ENCODE measurements at places on chromosomes 2 and 18.

DNA sequence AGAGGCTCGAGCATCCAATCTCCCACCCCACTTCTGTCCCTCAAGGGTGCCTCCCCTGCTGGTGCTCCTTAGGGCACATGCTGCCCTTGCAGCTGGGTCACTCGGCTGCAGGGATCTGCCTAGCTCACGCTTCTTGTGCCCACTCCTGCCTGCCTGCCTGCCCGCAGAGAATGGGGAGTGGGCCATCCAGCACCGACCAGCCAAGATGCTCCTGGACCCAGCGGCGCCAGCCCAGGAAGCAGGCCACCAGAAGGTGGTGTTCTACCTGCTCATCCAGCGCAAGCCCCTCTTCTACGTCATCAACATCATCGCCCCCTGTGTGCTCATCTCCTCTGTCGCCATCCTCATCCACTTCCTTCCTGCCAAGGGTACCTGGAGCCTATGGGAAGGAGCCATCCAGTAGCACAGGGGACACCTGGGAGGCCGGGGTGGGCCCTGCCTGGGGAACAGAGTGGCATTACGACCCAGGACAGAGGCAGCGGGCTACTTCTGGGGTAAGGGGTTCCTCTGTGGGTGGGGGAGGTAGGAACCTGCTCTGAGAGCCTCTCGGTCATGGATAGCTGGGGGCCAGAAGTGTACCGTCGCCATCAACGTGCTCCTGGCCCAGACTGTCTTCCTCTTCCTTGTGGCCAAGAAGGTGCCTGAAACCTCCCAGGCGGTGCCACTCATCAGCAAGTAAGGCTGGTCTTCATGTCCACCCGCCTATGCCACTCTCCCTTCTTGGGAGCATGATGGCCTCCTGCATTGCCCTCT is 3.4 kb downstream of the CHRNG start:
- no peak for DNase-seq

DNA sequence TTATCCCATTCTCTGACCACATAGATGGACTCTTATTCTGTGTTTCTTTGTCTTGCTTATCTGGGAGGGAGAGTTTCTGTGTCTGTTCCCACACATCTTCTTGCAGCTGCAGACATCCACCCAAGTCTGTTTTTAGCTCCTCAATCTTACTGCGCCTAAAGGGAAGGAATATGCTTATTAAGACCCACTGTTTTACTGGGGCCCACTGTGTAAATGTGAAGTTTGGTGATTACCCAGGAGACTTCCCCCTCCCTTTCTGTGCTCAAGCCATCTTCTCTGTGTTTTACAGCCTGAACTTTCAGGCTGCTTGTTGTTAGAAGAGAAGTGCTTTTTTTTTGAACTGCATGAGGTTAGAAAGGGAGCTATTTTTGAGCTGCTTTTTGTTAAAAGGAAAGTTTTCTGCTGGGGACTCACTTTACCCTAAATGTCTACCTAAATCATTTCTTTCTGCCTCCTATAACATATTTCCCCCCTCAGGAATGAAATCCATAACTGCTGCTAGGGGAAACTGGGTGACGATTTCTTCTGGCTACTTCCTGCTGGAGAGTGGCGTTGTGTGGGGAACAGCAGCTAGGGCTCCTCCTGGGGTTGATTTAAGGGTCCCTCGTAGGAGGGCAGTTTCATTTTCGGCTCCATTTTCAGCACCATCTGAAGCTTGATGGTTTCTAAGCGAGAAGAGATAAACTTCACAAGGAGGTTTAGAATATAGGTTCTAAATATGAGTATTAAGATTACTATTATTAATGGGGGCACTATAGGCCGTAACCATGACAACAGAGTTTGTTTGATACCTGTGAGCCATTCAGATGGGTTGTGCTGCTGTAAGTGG is 39.5 kb upstream of the GMCL1 start:
- DNase-seq, result no peak

DNA sequence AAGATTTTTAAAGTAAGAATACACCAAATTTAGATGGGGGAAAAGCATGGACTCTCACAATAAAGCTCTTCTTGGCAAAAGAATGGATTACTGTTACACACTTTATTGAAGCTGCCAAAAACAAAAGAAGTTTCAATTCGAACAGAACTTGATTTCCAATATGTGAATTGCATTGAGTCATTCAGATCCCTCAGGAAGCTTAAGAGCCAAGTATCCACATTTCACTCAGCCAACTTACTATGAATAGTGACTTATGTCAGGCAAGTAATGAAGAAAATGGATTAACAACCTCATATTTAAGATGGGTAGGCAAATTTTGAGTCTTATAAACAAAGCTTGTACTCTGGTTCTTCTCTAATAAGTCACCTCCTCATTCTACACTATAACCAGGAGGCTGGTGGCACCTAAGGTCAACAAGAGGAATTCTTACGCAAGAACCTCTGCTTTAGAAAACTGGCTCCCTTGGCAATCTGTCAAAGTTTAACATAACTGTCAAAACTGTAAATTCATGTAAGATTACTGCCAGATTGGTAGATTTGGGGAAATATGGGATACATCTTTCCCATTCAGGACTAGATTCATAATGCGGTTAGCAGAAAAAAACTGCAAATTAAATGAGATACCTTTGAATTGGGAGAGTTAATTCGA is 6.0 kb downstream of the HADHA start:
- no peak for DNase-seq

- DNase-seq, result no peak
Measured at GRCh38 chr18:2306606-2307005, 264.7 kb downstream of the METTL4 start.

DNA sequence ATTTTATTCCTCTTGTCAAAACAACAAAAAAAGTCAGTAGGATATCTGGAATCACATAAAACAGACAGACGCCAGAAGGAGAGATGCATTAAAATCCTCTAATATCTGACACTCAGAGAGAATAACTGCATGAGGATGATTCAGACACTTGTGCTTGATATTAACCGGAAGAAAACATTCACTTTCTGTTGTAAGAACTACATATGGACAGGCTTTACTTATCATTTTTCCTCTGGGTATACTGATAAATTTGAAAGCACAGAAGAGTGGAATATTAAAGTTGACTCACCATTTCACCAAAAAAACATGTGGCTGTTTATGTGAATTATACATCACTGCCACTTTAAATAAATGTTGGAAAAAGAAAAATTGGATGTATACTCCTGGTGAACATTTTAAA is 589.1 kb upstream of the CDH2 start:
- DNase-seq, result no peak

DNA sequence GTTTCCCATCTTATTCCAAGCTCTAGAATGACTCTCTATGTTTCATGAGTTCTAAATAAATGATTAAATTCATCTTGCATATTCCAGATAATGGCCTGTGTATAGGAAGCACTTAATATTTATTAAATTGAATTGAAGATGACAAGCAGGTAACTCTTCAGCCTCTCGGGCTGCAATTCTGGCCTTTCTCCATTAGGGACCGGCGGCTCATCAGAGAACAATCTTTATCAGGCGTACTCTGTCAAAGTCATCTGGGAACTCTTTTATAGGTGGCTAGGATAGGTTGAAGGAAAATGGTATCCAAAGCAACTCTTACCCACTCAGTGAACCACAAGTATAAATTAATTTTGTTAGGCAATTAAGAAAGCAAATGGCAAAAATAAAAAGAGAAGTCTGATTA is 308.5 kb downstream of the NOL4 start:
- DNase-seq, result no peak

DNA sequence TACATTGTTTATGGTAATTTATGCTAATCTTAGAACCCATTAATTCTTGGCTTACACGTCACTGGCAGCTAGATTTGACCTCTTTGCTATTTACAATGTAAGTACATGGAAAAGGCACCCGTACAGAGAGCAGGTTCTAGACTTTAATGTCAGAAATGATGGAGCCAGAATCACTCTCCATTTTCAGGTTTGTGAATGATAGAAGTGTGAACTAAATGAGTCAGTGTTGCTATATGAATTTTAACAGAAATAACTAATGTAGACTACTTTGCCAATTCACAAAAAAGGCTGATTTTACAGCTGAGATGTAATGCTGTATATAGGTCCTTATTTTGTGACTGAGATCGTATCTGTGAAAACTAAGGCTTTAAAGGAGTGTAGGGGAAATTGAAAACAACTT is 214.6 kb downstream of the LDLRAD4 start:
- DNase-seq, result no peak

DNA sequence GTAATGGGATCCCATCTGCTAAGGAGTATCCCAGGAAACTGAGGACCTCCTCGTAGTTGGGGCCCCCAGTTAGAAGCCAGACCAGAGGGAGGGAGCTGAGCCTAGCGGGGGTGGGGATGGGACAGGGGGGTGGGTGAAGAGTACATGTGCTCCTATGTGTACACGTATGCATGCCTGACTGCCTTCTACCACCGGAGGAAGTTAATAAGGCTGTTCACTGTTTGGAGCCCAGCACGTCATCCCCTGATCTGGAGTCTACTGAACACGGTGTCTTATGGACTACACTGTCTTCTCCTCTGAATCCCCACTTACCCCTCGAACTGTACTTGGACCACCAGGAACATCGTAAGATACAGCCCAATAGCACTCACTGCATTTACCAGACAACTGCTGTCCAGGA is 68.5 kb downstream of the SFXN5 start:
- DNase-seq, result no peak

DNA sequence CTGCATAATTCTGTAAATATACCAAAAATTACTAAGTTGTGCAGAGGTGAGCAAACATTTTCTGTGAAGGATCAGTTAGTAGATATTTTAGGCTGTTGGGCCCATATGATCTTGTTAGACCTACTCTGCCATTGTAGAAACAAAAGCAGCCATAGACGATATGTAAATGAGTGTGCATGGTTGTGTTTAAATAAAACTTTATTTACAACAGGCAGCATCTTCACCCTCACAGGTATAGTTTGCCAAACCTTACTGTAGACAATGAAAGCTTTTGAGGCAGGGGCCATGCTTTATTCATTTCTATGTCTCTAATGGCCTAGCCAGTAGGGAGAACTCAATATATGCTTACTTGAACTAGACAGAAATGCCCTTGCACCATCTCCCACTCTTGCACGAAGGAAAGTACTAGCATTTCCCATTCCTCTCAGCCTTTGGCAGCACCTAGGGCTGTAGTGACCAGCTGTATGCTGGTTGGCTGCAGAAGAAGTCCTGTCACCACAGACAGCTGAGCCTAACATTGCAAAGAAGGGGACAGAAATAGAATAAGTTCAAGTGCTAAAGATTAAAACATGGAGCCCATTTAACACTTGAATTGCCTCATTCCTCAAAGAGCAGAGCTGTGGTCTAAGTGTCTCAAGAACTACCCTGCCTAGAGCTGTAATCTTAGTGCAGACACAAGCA is 305.1 kb upstream of the MGAT5 start:
- DNase-seq, result no peak

GRCh38 chr2:126878601-126879000 is 20.1 kb upstream of the TEX51 start:
- DNase-seq, result no peak

DNA sequence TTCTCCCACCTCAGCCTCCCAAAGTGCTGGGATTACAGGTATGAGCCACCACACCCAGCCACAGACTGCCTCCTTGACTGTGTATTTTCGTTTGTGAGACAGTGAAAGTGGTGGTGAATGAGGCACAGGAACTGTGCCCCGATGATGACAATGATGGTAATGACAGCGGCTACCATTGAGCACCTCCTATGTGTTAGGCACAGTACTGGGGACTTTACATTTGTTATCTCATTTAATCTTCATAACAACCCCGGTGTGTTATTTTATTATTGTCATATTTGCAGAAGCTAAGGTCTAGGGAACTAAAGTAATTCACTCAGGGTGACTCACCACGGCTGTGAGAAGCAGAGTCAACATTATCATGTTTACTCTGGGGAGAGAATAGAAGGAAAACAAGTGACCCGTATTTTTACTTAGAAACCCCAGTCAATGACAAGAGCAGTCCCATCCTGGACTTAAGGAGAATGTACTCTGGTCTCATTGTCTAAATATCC is 77.6 kb upstream of the ALPP start:
- no peak for DNase-seq

GRCh38 chr2:197517150-197517549 is 1.3 kb downstream of the MOB4 start:
- DNase-seq, result no peak

DNA sequence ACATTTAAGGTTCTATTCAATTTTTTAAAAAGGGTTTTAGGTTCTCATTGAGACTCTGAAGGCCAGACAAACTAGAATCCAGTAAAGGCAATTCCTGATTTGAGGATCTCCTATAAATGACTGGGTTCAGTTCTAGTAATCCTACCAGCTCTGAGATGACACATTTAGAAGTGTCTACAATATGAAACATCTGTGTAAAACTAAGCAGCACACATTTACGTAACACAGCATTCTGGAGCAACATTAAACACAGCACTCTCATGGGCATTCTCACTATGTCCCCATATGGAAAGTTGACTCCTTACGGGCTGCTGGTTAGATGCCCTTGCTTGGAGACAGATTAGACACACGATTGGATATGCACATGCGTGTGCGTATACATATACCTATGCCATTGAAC is 114.4 kb downstream of the ZNF385B start:
- DNase-seq, result no peak

GRCh38 chr2:104812286-104812685 is 41.6 kb upstream of the POU3F3 start:
- DNase-seq, result no peak

- DNase-seq, result no peak
Measured at GRCh38 chr2:123747326-123747725, 277.8 kb upstream of the CNTNAP5 start.

DNA sequence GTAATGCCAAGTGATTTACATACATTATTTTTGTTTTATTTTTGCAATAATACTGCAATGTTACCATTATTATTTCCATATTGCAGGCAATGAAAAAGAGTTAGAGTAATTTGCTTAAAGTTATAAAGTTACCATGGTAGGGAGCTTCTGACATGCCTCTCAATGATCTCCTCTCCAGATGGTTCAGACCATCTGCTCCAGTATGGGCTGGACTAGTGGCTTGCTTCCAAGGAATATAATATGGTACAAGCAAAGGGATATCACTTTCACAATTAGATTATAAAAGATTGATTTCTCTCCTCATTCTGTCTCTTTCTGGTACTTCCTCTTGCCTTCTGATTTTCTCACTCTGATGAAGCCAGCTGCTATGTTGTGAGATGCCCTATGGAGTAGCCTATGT is 245.4 kb downstream of the INSIG2 start:
- DNase-seq, result no peak

DNA sequence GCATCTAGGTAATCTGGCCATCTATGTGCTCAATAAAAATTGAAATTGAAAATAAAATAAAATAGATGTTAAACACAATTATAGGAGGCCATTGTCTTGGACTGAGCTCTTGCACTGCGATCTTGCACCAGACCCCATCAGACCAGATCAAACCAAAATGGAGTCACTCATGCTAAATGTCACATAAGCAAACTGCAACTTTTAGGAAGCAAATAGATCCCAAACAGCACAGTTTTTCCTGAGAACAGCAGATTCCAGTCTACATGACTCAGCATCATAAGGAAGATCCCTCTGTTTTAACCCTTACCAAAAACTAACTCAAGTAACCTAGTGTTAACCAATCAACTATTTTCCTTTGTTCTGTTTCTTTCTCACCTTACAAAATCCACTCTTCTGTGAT is 57.7 kb upstream of the LRP1B start:
- no peak for DNase-seq

Data from NCI-H187 treated with DMSO at 0.1 percent for 48 hours (cell line).